ENCODE measurements at places on chromosomes 7 and 10.

- peak; percentile 28 for DNase-seq
These were observed 131.1 kb upstream of the CDK1 start for GRCh38 chr10:60646966-60647796.

GRCh38 chr10:50498465-50498864, 125.3 kb downstream of the SGMS1 start:
- no peak for DNase-seq

GRCh38 chr7:105352901-105353668, 35.6 kb downstream of the SRPK2 start:
- DNase-seq, result no peak

- DNase-seq, result no peak
These were observed 49.1 kb upstream of the MSMB start for GRCh38 chr10:46094931-46095750.

GRCh38 chr10:35096312-35096711, 6.2 kb upstream of the CUL2 start:
- DNase-seq, result no peak

DNA sequence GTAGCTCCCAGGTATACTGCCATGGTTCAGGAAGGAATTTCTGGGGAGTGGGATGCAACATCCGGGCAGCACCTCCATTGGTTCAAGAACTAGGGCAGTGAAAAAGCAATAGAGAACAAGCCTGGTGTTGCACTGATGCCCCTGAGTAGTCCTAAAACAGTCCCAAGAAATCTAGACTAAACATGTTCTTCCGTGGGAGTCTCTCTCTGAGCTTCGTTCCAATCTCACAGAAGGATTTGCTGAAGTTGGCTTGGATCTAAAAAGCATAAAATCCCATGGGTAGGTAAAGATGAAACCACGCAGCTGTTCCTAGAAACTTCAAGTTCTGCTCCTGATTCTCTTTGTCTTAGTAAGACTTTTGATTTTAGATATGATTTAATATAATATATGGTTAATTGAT, 154.5 kb downstream of the PLXDC2 start:
- DNase-seq, result no peak

DNA sequence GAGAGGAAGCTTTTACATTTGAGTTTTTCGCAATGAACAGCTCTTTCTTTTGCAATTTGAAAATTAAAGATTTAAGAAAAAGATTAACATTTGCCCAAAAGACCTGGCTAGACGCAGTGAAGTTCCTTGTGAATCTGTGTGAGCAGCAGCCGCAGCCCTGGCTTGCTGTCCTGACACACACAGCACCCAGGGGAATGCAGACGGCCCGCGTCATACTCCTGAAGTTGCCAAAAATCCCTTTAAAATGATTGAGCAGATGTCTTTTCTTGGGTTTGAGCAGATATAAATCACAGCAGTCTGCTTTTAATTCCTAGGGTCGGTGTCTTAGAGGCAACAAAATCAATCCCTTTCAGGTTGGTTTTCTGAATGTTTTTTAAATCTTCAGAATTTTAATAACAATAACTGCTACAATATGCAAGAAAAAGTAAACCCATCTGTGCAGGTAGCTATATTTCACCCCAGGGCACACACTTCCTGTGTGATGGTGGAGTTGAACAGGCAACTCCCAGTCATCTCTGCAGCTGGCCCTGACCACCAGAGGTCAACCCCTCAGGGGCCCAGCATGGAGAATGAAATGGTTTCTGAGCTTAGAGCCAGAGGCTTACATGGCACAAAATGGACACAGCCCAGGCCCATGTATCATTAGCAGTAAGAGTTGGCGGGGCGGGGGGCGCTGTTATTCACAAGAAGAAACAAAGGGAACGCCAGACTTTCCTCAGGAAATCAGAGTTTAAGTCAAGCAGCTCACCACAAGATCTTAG, 32.2 kb upstream of the TRIL start:
- no peak for DNase-seq

- DNase-seq, result peak; percentile 89
These were observed 73.4 kb downstream of the AHR start for GRCh38 chr7:17371671-17372524.

- DNase-seq, result peak; percentile 44
These were observed 6.5 kb downstream of the AGFG2 start for GRCh38 chr7:100545360-100546128.

DNA sequence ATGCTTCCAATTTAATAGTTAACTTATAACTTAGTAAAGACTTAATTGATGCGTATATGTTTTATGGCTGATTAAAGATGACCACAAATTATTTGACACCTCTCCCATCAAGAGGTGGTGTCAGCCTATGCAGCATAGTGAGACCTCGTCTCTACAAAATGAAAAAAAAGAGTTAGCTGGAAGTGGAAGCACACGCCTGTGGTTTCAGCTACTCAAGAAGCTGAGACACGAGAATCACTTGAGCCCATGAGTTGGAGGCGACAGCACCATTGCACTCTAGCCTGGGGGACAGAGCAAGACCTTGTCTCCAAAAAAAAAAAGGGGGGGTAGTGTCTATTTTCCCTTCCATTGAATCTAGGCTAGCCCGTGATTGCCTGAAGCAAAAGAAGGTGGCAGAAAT, 99.1 kb upstream of the ABI1 start:
- no peak for DNase-seq

Measured in GM04504 (cell line).